ENCODE measurements at places on chromosomes 1 and 21. TPM values are rescaled to one million over a fixed set of nuclear protein-coding genes. Genes with fewer than 3 reads are reported as not detected.

SUSD4 gene
- total RNA-seq = 18.8 TPM

CD2 gene
- total RNA-seq = 0.14 TPM

SYT11 gene
- total RNA-seq = 22.3 TPM

HCN3 gene
- total RNA-seq = 3.4 TPM

GRCh38 chr1:182622901-182623528 lies 18.8 kb upstream of the RGS16 start:
- no peak overlapping the region for H3K27ac ChIP-seq
- no peaks in the 10 kb centered on the region for H3K27me3 ChIP-seq
- DNase-seq = no peak
- no peak overlapping the region for H3K4me3 ChIP-seq
- no peaks in the 10 kb centered on the region for H3K36me3 ChIP-seq
- H3K4me1 ChIP-seq = peaks cover under 1% of the 10 kb centered on the region

DNA sequence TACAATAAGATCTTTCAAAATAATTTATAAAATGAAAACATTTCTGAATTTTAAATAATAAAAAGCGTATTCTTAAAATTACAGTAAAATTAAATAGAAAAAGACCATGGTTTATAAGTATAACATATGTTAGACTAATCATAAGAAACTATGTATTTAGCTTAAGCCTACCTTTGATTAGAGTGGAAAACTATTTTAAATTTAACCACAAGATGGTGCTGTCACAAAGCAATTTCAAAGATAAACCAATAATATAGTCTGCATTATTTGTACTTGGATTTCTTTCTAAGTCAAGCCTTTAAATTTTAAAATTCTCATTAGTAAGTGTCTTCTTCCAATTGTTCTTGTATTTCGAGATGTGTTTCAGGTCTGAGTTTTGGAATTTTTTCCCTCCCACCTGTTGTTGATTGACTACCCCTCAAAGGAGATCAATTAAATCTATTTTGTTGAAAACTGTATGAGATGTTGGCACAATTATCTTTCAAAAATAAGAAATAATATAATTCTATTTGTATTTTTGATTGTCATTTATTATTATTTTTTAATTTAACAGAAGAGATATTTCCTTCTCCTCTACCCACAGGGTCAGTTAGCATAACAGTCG lies 459.8 kb downstream of the KCNT2 start:
- H3K36me3 ChIP-seq = no peaks in the 10 kb centered on the region
- no peaks in the 10 kb centered on the region for H3K27me3 ChIP-seq
- peak; percentile 6 for DNase-seq
- H3K27ac ChIP-seq = no peak overlapping the region
- no peaks in the 10 kb centered on the region for H3K4me1 ChIP-seq
- no peak overlapping the region for H3K4me3 ChIP-seq

GRCh38 chr1:162672622-162673260 lies 40.5 kb downstream of the DDR2 start:
- peak overlapping the region; percentile 51 for H3K27ac ChIP-seq
- H3K27me3 ChIP-seq = no peaks in the 10 kb centered on the region
- H3K36me3 ChIP-seq = no peaks in the 10 kb centered on the region
- H3K4me3 ChIP-seq = no peak overlapping the region
- H3K4me1 ChIP-seq = peaks cover 44% of the 10 kb centered on the region
- no peak for DNase-seq

- H3K36me3 ChIP-seq = no peaks in the 10 kb centered on the region
- H3K4me1 ChIP-seq = peaks cover 6% of the 10 kb centered on the region
- DNase-seq = no peak
- H3K27me3 ChIP-seq = no peaks in the 10 kb centered on the region
- H3K27ac ChIP-seq = no peak overlapping the region
- no peak overlapping the region for H3K4me3 ChIP-seq
These were observed 143.6 kb upstream of the COL6A1 start for GRCh38 chr21:45837936-45838335.

- no peak overlapping the region for H3K4me3 ChIP-seq
- DNase-seq = no peak
- no peaks in the 10 kb centered on the region for H3K36me3 ChIP-seq
These were observed 125.3 kb downstream of the ACTL8 start for GRCh38 chr1:17880449-17880848.

Data from astrocyte (in vitro differentiated cells and primary cell).